Right forelimb (tissue), 1 donor: ENCODE measurements at places on chromosomes 13 and 19.

DNA sequence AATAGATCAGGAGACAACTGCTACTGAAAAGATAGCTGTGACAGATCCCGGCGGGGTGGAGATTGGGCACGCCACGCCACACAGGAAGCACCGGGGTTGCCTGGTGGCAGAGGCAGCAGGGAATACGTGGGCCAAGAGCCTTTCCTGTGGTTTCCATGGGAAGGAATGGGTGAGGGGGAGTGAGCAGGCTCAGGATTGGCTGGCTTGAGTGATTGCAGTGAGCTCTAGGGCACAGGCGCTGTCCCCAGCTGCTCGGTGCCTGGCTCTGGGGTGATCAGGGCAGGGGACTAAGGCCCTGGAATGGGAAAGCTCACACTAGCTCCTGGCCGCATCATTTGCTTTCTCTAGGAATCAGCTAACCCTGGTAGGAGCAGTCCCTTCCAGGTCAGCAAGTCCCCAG lies 166.1 kb downstream of the USP12 start:
- peak; percentile 43 for DNase-seq

- no peak for DNase-seq
These were observed 106.5 kb downstream of the LHFPL6 start for GRCh38 chr13:39496506-39496905.

DNA sequence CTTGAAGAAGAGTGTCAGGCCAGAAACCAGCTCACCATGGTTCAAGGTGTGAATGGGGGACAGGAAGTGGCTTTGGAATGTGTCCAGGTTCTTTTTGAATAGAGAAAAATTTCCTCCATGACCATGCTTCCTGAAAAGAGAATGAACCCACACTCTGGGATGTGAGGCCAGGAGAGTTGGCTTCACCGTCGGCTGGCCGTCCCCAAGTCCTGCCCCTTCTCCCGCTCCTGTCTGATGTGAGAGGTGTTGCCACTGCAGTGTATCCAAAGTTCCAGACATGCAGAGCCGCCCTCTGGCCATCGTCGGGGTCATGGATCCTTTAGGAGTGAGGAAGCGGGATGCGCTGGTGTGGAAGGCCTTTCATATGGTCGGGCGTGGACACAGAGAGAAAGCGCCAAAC lies 101.2 kb downstream of the COL4A2 start:
- peak; percentile 41 for DNase-seq

DNA sequence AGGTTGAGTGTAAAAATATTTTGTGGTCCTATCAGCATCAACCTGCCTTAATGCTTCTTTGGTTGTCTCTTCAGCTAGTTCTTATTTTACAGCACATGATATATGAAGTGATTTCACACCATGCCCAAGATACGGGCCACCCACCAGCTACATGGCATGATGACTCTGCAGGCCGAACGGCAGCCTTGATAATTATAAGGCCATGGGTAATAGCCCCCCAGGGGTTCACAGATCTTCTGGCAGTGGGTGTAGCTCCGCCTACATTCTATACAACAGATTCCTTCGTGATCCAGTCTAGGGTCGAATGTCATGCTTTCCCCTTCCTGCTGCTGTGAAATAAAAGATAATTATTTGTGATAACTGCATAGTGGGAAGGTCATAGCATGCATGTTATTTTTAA lies 36.1 kb downstream of the CNMD start:
- no peak for DNase-seq

- no peak for DNase-seq
These were observed 78.7 kb downstream of the SHISA2 start for GRCh38 chr13:25973085-25973484.

GRCh38 chr13:48783181-48783630 lies 129.5 kb downstream of the CYSLTR2 start:
- DNase-seq = no peak

DNA sequence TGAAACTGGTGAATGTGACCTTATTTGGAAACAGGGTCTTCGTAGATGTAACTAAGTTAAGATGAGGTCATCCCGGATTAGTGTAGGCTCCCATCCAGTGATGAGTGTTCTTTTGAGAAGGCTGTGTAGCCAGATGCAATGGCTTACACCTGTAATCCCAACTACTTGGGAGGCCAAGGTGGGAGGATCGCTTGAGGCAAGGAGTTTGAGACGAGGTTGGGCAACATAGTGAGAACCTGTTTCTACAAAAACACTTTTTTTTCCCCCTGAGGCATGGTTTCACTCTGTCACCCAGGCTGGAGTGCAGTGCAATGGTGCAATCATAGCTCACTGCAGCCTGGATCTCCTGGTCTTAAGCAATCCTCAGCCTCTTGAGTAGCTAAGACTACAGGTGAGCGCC lies 36.4 kb downstream of the FBN3 start:
- no peak for DNase-seq

DNA sequence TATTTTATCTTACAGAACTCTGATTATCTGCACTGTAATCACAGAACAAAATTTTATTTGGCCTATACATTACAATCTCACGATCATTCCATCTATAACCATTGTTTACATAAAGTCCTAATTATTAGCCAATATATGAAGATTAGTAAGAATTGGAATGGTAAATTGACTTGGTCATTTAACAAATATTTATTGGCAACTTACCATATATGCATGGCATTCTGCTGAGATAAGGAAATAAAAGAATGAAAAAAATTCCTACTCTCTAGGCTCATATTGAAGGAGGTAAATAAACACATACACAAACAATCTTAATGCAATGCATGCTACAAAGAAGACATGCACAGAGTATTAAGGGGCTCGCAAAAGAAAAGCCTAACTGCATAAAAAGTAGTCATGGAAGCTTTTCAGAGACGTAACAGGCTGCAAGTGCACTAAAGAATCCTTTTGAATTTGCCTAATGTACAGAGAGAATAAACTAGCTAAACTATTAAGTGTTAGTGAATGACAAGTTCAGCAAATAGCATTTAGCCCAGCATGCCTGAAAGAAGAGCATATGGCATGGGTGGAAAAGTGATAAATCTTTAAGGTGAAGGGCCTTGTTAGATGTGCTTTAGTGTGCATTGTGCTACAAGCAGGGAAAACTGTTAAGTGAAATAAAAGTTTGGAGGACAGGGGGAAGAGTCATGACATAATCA lies 1131.1 kb downstream of the PCDH9 start:
- DNase-seq = no peak

DNA sequence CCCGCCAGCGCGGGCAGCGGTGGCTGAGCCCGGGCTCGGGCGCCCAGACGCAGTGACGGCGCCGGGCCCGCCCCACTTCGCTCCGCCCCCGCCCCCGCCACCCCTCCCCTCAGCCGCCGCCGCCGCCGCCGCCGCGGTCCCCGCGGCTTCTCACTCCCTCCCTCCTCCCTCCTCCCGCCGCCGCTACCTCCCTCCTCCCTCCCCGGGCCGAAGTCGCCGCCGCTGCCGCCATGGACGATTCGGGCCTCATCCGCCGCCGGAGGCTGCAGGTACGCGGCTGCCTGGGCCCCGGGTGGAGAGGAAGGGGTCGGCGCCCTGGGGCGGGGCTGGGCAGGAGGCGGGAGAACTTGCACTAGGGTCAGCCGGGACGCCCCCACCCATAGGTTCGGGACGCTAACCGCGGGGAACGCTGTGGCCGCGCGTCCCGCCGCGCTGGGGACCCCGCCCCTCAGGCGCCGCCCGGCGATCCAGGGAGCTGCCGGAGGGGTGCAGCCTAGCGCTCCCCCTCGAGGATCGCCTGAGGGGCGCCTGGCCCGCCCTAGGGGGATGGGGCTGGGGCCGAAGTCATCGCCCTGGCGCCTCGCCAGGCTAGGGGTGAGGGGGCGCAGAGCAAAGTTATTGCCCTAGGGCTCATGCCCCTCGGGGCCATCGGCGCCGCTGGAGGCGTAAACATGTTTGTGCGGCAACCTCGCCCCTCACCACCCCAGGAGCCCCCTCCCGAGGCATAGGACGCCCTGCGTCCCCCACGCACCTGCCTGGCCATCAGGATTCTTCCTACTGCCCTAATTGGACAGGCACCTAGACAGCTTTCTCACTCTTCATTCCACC lies 427 bp downstream of the RTBDN start:
- no peak for DNase-seq

GRCh38 chr19:39509233-39509632 lies 5.7 kb upstream of the SELENOV start:
- DNase-seq = no peak

GRCh38 chr19:4654437-4655361 lies 15.4 kb downstream of the TNFAIP8L1 start:
- no peak for DNase-seq

DNA sequence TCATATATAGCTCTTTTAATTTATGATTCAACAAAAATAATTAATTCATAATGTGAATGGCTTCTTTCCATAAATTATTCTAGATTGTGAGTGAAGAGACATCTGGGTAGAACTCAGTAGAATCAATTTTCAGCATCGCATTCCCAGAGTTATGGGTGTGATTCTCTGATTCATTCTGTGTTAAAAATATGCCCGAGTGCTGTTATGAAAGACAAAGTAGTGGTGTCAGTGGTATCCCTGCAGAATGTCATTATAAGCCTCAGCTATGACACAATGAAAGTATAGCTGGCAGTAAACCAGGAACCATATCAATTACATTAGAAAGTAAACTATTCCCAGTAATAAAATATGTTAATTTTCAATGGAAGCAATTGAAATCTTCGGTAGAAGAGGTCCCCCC lies 480.5 kb upstream of the SLITRK1 start:
- DNase-seq = no peak

GRCh38 chr13:80314711-80315653 lies 25.9 kb downstream of the SPRY2 start:
- no peak for DNase-seq

DNA sequence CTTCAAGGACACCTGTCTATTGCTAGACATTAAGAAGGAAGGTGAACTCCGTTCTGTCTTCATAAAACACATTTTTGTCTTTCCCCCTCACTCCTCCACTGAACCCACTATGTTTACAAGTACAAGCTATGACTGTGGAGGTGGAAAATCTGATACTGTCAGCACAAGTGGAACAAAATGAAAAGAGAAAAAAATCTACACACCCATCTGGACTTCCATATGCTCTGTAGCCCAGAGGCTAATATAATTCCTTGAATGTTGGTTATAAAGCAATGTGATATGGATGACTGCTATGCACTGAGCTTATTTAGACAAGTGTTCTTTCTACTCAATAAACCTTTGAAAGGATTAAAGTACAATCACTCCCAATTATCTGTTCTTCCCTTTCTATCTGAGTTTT lies 713.5 kb downstream of the DIAPH3 start:
- DNase-seq = no peak

DNA sequence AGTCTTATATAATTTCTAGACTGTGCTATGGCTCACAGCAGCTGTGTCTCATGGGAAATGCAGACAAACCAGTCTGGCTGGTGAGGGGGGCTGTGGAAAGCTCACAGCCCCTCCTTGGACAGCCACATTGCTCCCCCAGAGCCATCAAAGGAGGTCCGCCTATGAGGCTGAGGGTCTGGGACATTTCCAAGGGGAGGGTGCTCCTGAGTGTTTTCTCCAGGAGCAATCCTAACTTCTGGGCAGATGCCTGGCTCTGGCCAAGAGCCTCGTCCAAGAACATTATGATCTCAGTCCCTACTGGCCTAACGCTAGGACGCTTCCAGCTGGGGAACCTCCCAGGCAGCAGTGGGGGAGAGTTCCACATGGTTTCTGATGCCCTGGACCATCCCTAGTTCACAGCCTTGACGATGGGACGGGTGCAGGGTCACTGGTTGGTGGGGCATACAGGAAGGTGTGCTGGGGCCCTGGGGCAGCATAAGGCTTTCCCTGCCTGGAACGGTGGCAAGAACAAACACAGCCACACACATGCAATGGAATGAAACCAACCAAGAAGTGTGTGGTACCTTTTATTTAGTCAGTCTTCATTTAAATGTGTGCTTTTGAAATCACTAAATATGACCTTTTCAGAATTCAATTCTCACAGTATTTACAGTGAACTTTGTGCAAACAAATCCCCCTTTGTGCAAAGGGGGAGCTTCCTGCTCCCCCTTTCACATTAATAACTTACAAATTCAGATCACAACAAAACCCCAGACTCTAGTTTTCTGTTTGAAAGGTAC lies 60.6 kb downstream of the CDADC1 start:
- DNase-seq = peak; percentile 80

DNA sequence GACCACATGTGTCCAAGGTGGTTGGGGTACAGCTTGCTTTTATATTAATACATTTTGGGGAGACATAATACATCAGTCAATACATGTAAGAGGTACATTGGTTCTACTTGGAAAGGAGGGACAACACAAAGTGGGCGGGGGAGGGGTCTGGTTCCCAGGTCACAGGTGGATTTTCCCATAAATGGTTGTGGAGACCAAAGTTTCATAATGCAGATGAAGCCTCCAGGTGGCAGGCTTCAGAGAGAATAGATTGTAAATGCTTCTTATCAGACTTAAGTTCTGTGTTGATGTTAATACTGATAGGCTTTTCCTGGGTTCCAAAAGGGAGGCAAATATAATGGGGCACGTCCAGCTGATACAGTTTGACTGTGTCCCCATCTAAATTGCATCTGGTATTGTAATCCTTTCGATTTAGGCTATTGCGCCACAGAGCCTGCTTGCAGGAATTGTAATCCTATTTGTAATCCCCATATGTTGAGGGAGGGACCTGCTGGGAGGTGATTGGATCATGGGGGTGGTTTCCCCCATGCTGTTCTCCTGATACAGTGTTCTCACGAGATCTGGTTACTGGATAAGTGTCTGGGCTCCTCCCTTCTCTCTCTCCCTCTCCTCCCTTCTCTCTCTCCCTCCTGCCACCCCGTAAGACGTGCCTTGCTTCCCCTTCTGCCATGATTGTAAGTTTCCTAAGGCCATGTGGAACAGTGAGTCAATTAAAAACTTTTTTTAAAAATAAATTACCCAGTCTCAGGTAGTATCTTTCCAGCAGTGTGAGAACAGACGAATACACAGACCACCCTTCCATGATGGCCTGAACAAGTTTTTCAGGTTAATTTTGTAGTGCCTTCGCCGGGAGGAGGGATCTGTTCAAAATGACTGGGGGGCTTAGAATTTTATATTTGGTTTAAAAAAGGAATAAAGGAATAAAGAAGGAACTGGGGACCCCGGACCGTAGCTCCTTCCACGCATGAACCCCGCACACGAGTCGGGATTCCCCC lies 44.9 kb downstream of the ZNF823 start:
- no peak for DNase-seq

GRCh38 chr13:104586051-104586746 lies 1520.0 kb upstream of the SLC10A2 start:
- no peak for DNase-seq

- DNase-seq = no peak
These were observed 45.5 kb downstream of the ARHGEF7 start for GRCh38 chr13:111160648-111161047.
